GM18507 (cell line): ENCODE measurements at places on chromosomes 1 and 21.

DNA sequence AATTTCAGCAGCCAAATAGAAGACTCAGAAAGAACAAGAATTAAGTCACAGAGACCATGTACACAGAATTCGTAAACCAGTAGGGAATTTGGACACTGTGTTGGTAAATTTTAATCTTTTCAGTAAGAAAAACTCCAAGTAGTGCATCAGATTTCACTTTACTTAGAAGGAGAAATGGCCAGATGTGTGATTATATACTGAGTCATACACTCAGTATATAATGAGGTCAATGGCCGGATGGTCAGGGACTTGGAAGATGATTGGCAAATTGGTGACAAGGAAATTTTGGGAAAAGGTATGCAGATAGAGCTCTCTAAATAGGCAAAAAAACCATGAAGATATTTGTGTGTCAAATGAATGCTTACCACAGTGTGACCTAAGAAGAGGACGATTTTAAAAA is 399.8 kb upstream of the LRRC7 start:
- DNase-seq = no peak

- DNase-seq = no peak
Observed at GRCh38 chr21:32732544-32732943, 4.7 kb upstream of the SYNJ1 start.

- DNase-seq = no peak
Observed at GRCh38 chr1:193431265-193431977, 245.0 kb upstream of the B3GALT2 start.

GRCh38 chr1:204307334-204307883 is 52.3 kb downstream of the PLEKHA6 start:
- no peak for DNase-seq

DNA sequence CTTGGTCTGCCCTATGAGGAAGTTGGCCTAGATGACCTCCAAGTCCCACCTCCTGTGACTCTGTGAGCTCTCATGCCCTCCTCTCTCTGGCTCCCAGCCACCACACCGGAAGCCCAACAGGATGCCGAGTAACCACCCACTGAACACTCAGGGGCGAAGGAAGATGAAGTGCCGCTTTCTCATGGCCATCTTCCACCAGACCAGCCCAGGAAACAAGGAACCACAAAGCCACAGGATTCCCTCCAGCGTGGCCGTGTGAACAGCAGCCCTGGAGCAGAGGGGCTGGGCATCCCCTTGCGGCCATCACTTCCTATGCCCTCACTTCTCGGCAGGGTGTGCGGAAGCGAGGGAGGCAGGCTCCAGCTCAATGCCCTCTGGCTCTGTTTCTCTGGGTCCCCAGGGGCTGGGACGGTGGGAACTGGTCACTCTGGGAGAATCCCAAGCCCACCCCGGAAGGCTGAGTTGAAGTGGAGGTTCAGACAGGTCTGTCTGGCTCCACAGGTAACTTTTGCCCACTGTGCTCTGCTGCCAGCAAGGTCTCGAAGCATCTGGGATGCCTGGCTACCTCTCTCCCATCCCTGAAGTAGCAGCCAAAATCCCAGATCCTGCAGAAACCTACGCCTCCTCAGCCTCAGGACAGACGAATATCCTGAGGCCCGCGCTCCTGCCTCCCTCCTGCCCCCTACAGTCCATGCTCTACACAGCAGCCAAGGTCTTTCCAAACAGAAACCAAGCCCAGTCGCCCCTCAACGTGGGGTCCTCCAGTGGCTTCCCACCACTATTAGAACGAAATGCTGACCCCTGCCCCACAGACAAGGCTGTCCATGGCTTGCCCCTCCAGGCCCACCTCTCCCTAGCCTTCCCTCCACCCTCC is 44.2 kb upstream of the ECE1 start:
- DNase-seq = peak; percentile 54

DNA sequence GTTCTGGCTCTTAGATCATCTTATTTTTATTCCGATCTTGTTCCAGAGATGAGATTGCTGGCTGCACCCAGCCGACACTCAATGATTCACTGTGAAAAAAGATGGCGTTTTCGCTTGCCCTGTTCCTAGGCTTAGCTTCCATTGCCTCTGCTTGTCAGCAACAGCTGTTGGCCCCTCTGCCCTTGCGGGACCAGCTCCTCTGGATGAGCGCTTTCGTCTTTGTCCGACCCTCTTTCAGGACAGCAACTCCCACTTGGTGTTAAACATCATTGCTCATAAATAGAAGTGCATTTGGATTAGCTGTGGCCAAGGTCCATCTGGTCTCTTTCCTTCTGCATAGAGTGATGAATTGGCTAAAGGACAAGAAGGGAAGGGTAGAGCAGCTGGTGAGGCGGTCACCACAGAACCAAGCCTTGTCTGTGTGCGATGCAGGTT is 43.5 kb upstream of the SCCPDH start:
- DNase-seq = no peak

GRCh38 chr1:18534810-18535205 is 54.1 kb downstream of the KLHDC7A start:
- DNase-seq = no peak

DNA sequence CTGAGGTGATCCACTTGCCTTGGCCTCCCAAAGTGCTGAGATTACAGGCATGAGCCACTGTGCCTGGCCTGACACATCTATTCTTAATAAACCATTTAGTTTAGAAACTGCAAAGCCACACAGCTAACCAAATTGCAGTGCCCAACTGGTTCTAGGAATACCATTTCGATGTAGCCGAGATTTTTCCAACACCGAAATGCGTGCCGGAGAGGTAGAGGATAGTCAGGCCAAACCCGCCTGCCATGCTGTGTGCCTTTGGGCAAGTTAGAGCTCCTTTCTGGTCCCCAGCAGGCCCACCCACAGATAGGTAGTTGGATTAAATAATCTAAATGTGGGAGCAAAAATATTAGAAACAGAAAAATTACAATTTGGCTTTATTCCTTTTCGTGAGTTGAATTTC is 254.4 kb downstream of the FOXD2 start:
- no peak for DNase-seq

DNA sequence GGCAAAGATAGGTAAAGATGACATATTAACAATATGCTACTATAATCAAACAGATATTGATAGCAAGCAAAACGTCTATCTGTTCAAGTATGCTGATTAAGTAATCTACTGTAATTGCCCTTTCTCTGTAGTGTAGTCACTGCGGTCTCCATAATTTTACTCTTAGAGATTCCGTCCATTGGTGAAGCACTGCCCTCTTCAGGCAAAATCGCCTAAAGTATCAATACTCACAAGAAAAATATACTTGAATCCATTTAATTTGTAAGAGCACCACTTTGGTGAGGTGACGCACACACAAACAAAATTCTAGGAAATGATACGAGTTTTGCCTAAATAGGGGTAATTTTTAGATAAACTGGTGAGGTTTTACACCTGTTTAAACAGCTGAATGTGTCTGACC is 434.6 kb upstream of the CHRM3 start:
- DNase-seq = no peak

DNA sequence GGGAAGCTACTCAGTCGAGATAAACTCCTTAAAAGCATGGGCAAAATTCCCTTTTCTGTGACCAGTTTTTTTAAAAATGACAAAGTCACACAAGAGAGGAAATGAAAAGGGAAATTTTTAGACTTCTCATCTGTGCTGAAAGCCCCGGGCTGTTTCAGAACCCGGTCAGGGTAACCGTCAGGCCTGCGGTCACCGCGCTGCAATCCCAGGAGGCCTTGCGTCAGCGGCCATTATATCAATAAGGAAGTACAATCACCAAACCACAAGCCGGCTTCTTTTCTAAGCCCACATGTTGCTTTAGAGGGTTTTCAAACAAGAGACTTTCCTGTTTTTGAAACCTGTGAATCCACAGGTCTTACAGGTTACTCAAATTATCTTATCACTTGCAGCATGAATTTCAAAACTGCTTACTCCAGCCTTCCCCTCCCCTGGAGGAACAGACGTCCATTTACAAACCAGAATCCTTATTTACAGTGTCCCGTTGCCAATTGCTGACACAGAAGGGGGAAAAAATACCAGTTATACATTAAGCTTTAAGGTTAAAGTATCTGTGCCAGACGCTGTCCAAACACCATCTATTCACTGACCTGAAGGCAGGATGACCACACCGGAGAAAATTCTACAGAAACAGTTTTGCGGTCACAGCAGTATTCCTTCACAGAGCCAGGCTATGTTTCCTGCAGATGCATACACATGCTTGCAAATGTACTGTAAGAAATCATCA is 165.3 kb downstream of the TOMM20 start:
- DNase-seq = peak; percentile 77

- no peak for DNase-seq
Observed at GRCh38 chr1:145729666-145730436, 10.6 kb downstream of the CD160 start.

- no peak for DNase-seq
Observed at GRCh38 chr21:34200288-34200905, 127.0 kb downstream of the MRPS6 start.

- no peak for DNase-seq
Observed at GRCh38 chr1:198636391-198636790, 2.4 kb upstream of the PTPRC start.
